ENCODE measurements at places on chromosomes 5 and 9.
A peak's percentile ranks its signal among the peaks of the same experiment; 100 is the strongest.

GRCh38 chr9:119652931-119653330, 283.7 kb upstream of the BRINP1 start:
- no peak for DNase-seq

GRCh38 chr5:160491438-160491837, 69.8 kb downstream of the PTTG1 start:
- DNase-seq, result no peak

DNA sequence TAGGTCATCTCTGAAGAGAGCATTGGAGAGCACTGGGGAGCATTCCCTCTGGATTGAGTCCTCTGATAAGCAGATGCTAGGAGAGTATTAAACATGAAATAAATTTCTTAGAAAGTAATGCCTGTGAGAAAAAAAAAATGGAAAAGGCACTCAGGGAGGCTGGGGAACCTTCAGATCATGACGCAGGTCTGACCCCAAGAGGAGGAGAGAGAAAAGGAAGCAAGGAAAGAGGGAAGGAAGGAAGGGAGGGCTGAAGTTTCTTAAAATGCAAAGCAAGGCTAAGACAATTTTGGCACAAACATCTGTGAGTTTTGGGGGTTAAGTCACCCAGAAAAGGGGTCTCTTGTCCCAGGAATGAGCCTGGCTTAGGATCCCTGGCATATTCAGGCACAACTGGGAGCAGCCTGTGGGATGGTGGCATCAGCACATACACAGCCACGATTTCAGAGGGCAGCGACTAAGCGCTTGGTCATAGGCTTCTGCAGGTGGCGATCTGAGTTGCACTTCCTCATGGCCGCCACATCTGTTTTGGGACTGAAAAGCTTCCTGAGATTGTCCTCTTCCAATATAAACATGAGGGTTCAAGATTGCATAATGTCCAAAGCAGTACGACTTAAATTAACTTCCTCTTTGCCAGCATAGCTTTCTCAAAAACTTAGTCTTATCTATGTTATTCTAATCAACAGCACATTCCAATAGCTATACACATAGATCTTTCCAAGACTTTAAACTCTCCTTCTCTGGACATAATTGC, 692.7 kb downstream of the DNAH5 start:
- no peak for DNase-seq

DNA sequence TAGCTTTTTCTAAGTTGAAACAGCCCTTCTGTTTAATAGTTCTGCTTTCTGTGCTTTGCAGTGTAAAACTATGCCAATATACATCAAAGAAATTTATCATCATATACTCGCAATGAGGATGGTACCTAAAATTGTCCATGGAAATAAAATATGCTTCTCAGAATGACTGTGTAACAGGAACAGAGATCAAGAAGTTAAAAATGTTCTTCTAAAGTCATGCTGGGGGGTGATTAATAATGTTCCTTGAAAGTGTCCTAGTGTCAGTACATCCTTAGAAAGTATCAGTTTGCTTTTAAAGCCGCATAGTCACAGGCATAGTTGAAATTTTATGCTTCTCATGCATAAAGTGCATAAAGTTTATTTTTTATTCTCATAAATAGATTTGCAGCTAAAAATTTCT, 4.0 kb upstream of the LRRC70 start:
- DNase-seq, result no peak

GRCh38 chr5:17678751-17679324, 44.6 kb downstream of the TAF11L14 start:
- DNase-seq, result no peak

DNA sequence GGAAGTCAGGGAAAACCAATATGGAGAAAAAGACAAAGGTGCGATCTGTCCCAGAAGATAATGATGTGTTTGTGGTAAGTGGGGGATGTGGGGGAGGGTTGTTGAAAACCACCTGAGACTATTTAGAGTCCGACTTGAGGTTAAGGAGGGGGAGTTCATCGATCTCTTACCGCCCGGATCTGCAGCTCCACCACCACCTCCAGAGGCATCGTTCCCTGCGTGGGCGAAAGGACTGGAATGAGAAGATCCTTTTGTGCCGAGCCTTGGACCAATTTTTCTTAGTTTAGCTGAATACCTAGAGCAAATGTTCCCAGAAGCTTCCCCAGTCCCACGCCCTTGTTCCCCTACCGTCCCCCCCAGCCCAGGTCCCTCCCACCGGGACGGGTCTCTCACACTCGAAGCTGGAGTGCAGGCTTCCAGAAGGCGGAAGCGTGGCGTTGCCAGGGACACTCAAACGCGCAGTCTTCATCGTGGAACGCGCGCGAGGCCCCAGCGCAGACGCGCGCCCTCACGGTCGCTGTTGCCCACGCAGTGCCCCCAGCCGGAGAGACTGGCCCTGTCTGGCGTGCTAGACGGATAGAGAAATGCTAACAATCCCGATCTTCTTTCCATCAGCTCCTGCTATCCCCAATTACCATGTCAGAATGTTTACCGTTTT, at the start of gene SPATA6L:
Gene SPATA6L (minus strand): TSS at position 439 of the 658 bp plus-strand sequence. CDS start 230 bp downstream, at position 209.
- peak; percentile 66 for DNase-seq

GRCh38 chr5:175003531-175003930, 279.1 kb downstream of the MSX2 start:
- DNase-seq, result no peak

- DNase-seq, result no peak
Observed at GRCh38 chr5:100840789-100841188, 62.3 kb downstream of the ST8SIA4 start.

- no peak for DNase-seq
Observed at GRCh38 chr9:68626526-68626925, 78.5 kb upstream of the PIP5K1B start.

DNA sequence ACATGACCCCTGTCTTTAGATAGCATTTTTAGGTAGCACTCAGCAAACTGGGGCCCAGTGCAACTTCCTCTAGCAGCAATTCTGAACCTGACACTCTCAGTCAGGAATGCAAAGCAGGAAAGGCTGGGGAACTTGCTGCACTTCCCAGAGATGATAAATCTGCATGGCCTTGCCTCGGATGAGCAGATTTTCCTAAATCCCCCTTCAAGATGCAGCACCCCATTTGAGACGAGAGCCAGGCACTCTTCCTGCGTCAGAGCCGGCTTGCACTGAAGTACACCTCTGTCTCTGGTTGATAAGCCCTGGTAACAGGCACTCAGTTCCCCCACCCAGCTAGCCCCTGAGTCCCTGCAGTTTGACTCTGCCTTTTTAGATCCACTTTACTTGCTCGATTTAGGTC, 296.7 kb upstream of the PANK3 start:
- DNase-seq, result peak; percentile 18

Data from kidney tubule cell (primary cell).